ENCODE measurements at places on chromosomes 2 and 18. TPM values are rescaled to one million over a fixed set of nuclear protein-coding genes. Genes with fewer than 3 reads are reported as not detected.

GRCh38 chr2:18284331-18284730, 276.1 kb downstream of the RDH14 start:
- no peak overlapping the region for H3K27ac ChIP-seq
- no peaks in the 10 kb centered on the region for H3K27me3 ChIP-seq
- no peak overlapping the region for H3K4me3 ChIP-seq

DNA sequence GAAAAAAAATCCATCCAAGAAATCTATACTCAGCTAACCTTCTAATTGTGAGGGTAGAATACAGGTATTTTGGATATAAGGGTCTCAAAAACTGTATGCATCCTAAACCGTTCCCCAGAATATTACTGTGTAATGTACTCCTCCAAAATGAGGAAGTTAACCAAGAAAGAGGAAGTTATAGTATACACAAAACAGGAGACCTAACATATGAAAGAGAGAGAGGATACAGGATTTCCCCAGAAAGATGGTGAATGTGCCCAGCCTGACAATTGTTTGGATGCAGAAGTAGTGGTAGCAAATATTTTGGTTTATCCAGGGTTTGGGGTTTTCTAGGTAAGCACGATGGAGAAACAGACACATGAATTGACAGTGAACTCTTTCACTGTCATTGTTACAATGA, 50.6 kb downstream of the GALNT3 start:
- no peak for DNase-seq

- H3K27me3 ChIP-seq: no peaks in the 10 kb centered on the region
- no peak overlapping the region for H3K4me3 ChIP-seq
- H3K36me3 ChIP-seq: no peaks in the 10 kb centered on the region
- no peak overlapping the region for H3K27ac ChIP-seq
Observed at GRCh38 chr2:71630454-71631328, 177.3 kb downstream of the DYSF start.

DNA sequence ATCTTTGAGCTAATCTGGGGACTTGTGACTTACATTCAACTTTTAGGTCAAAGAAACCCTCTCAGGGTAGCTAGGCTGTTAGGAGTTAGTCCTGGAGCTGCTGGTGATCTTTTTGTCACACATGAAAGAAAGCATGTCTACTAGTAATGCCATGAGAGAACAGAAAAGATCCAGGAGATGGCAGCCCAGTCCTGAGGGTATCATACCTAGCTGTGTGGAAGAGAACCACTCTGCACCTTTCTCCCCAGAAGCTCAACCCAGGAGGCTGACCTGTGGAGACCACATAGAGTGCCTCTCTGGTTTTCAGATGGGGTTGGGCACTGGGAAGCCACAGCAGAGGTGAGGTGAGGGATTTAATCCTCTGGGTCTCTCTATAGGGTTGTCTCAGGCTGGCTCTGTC, 460.2 kb upstream of the UBE2E3 start:
- H3K27me3 ChIP-seq: no peaks in the 10 kb centered on the region
- no peak for DNase-seq
- H3K27ac ChIP-seq: no peak overlapping the region
- no peaks in the 10 kb centered on the region for H3K4me1 ChIP-seq
- no peaks in the 10 kb centered on the region for H3K36me3 ChIP-seq

DNA sequence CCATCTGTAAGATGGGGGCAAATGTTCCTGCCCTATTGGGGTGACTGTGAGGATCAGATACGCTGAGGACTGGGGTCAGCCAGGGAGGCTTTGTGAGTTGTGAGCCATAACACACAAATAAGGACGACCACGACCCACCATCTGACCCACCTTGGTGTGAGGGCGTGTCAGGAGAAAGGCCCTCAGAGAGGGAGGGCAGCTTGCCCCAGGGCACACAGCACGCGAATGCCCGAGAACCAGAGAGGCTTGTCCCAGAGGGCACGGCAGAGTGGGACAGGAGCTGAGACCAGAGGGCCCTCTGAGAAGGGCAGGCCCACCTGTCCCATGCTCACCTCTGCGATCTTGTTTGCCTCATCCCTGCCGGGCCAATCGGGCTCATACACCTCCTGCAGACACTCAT, 36.7 kb downstream of the BIN1 start:
- H3K27me3 ChIP-seq: no peaks in the 10 kb centered on the region
- DNase-seq: no peak
- no peaks in the 10 kb centered on the region for H3K36me3 ChIP-seq

SLC5A7 gene
- total RNA-seq: 0.16 TPM

DNA sequence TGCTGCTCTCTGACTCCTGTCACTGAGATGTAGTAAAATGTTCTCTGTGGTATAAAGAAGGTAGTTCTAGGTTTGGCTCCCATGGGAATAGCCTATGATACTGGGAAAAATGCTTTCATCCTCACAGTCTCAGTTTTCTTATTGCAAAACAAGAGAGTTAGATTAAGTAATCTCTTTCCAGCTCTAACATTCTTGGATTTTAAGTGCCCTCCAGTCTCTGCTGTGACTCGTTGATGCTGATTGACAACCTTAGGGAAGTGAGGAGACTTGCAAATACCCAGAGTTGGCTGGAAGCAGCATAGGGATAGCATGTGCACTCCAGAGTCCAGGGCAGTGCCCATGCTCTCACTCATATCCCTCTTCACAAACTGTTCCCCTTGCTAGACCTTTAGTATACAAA, 534.9 kb downstream of the SLC4A3 start:
- H3K36me3 ChIP-seq: no peaks in the 10 kb centered on the region
- H3K27me3 ChIP-seq: no peaks in the 10 kb centered on the region
- no peak overlapping the region for H3K27ac ChIP-seq
- DNase-seq: no peak

RUFY4 gene
- total RNA-seq: 0.39 TPM

GRCh38 chr2:208375491-208376068, 31.0 kb upstream of the PTH2R start:
- no peak overlapping the region for H3K4me3 ChIP-seq
- no peaks in the 10 kb centered on the region for H3K27me3 ChIP-seq
- H3K27ac ChIP-seq: no peak overlapping the region

DNA sequence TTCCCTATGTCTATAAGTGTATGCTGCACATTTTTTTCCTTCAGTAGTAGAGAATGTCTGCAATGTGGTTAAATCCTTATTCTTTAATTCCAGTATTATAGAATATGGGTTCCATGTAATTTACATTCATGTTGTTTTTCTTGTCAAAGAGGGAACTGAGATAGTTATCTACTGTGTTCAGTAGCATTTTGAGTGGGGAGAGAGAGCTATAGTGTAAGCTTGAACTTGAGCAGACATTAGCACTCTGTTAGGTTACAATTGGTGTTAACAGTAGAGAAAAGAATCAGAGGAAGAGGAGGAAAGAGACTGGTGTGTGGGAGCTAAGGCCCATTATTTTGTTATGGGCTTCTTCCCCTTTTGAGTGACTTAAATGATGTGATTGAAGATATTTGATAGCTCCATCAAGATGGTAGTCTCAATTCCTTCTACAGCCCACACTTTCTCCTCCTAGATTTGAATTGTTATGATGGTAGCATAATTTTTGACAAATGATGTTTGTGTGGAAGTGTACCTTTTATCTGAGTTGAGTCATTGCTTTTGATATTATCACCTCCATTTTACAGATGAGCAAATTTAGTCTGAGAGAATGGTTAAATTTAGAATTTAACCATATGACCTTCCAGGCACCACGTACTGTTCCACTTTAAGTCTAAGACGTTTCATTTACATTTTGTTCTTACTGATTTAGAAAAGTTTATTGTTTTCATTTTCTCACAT, 71.3 kb downstream of the FMNL2 start:
- H3K27me3 ChIP-seq: no peaks in the 10 kb centered on the region
- no peak overlapping the region for H3K27ac ChIP-seq
- H3K4me1 ChIP-seq: peaks cover 6% of the 10 kb centered on the region
- no peak for DNase-seq

GRCh38 chr18:63850020-63850419, 37.5 kb upstream of the SERPINB2 start:
- H3K4me1 ChIP-seq: no peaks in the 10 kb centered on the region
- H3K27ac ChIP-seq: no peak overlapping the region
- no peaks in the 10 kb centered on the region for H3K36me3 ChIP-seq

DNA sequence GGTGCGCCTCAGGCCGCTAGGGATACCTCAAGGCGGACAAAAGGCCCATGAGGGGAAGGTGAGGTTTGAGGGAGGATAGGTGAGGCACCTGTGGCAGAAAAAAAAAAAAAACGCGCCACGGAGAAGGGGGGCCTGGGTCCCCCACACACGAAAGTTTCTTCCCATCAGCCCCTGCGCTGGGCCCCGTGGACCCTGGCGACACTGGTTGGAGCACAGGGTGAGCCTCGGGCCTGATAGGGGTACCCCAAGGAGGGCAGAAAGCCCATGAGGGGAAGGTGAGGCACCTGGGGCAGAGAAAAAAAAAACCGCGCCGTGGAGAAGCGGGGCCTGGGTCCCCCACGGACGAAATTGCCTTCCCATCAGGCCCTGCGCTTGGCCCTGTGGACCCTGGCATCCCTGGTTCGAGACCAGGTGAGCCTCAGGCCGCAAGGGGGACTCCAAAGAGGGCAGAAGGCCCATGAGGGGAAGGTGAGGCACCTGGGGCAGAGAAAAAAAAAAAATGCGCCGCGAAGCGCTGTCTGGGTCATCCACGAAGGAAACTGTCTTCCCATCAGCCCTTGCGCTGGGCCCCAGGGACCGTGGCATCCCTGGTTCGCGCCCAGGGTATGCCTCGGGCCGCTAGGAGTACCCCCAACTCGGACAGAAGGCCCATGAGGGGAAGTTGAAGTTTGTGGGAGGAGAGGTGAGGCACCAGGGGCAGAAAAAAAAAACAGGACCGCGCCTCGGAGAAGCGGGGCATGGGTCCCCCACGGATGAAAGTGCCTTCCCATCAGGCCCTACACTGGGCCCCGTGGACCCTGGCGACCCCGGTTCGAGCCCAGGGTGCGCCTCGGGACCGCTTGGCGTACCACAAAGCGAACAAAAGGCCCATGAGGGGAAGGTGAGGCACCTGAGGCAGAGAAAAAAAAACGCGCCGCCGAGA, 226.2 kb downstream of the CCDC74A start:
- no peaks in the 10 kb centered on the region for H3K36me3 ChIP-seq
- H3K27ac ChIP-seq: no peak overlapping the region
- no peaks in the 10 kb centered on the region for H3K4me1 ChIP-seq
- no peaks in the 10 kb centered on the region for H3K27me3 ChIP-seq
- H3K4me3 ChIP-seq: peak overlapping the region; percentile 31

- no peak overlapping the region for H3K27ac ChIP-seq
- H3K36me3 ChIP-seq: no peaks in the 10 kb centered on the region
- no peaks in the 10 kb centered on the region for H3K27me3 ChIP-seq
- H3K4me3 ChIP-seq: no peak overlapping the region
Observed at GRCh38 chr2:178256382-178257042, 62.2 kb downstream of the OSBPL6 start.

GRCh38 chr2:167943897-167944296, 303.5 kb downstream of the STK39 start:
- H3K27ac ChIP-seq: no peak overlapping the region
- peaks cover 6% of the 10 kb centered on the region for H3K4me1 ChIP-seq
- H3K36me3 ChIP-seq: no peaks in the 10 kb centered on the region

ABCG5 gene
- not detected for total RNA-seq

MEP1B gene
- total RNA-seq: 0.39 TPM

All from testis (tissue), 5 donors.